ENCODE measurements at places on chromosomes 4 and X. TPM values are rescaled to one million over a fixed set of nuclear protein-coding genes. Genes with fewer than 3 reads are reported as not detected.

The XAGE1A gene
- not detected for total RNA-seq

GRCh38 chr4:152864361-152864760 lies 71.8 kb upstream of the FHDC1 start:
- no peaks in the 10 kb centered on the region for H3K27me3 ChIP-seq
- no peak for DNase-seq
- H3K4me3 ChIP-seq = no peak overlapping the region
- no peak overlapping the region for H3K27ac ChIP-seq
- peaks cover 25% of the 10 kb centered on the region for H3K36me3 ChIP-seq
- no peaks in the 10 kb centered on the region for H3K4me1 ChIP-seq

The ADH1B gene
- total RNA-seq = not detected

The NR0B1 gene
- total RNA-seq = 13.1 TPM

DNA sequence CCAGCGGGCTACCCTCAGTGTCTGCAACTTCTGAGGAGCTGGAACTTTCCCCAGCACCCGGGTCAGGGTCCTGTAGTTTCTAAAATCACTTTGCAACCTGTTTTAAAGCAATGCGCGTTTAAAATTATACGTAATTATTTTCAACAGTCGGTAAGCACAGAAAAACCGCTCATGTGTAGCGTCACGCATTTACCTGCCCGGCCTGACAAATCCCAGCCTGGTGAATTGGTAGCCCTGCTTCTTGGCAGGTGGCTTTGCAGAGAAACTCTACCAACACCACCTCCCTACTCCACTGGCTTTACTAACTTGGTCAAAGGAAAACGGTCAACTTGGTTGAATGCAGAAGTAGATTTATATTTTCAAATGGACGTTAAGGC lies 640 bp downstream of the BANK1 start:
- no peak overlapping the region for H3K4me3 ChIP-seq
- no peaks in the 10 kb centered on the region for H3K36me3 ChIP-seq
- H3K27ac ChIP-seq = no peak overlapping the region
- peaks cover 8% of the 10 kb centered on the region for H3K27me3 ChIP-seq
- no peaks in the 10 kb centered on the region for H3K4me1 ChIP-seq

The L1CAM gene
- total RNA-seq = 7.5 TPM

DNA sequence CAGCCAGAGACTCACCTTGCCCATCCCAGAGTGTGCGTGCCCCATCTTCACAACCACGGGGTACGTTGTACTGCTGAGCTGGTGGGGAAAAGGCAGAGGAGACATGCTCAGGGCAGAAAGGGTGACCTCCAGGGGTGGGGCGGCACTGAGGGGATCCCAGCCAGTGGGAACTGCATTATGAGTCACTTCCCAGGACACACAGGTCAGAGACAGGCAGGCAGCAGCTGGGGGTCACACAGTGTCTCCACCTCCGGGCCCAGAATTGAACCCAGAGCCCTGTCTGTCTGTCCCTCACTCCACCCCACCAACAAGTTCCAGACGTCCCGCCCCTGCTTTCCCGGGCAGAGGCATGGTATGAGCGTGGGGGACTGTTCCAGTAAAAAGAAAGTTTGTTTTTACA lies 4.8 kb upstream of the TIMP1 start:
- no peak overlapping the region for H3K27ac ChIP-seq
- no peak overlapping the region for H3K4me3 ChIP-seq
- no peaks in the 10 kb centered on the region for H3K27me3 ChIP-seq
- no peaks in the 10 kb centered on the region for H3K4me1 ChIP-seq
- no peak for DNase-seq

The C4orf36 gene
- 2.2 TPM for total RNA-seq

DNA sequence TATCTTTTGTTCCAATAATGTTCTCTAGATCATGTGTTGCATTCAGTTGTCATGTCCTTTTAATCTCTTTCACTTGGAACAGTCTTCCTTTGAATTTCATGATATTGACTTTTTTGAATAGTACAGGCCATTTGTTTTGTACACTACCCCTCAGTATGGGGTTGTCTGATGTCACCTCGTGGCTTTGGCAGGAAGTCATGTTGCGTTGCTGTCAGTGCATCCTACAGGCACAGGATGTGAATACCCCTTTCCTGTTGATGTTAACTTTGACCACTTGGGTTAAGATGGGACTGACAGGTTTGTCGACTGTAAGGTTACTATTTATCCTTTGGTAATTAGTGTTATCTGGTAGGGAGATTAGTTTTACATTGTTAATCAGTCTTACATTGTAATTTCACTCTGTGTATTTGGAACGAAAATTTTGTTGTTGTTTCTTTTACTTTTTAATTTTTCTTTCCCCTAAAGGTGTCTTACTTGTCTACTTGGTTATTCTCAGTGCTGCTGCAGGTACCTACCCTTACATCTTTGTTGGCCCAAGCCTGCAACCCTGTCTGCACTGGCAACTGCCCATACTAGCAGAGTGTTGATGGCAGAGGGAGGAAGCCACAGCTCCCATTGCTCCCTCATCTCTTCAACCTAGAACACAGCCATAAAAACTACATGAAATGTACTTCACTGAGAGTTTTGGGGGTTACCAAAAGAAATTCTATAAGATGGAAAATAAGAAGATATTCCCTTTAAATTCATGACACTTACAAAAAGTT lies 14.7 kb upstream of the ATP8A1 start:
- no peaks in the 10 kb centered on the region for H3K36me3 ChIP-seq
- no peak for DNase-seq
- H3K4me1 ChIP-seq = no peaks in the 10 kb centered on the region
- H3K27ac ChIP-seq = no peak overlapping the region

DNA sequence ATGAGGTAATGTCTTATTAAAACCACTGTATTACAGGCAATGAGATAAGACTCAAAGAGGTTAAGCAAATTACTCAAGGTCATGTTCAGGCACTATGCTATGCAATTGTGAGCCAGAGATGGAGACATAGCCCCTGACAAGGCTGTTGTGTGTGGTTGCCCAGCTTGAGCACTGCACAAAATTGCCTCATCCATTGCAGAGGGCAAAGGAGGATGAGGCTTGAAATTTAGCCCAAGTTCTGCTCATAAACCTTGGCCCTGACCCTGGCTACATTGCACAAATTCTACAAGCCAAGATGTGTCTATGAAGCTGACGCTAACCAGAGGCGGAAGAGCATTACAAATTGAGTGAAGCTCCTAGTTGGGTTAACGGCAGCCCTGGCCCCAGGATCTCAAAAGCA lies 65.6 kb upstream of the PGM2 start:
- H3K4me1 ChIP-seq = no peaks in the 10 kb centered on the region
- no peaks in the 10 kb centered on the region for H3K27me3 ChIP-seq
- H3K4me3 ChIP-seq = no peak overlapping the region

DNA sequence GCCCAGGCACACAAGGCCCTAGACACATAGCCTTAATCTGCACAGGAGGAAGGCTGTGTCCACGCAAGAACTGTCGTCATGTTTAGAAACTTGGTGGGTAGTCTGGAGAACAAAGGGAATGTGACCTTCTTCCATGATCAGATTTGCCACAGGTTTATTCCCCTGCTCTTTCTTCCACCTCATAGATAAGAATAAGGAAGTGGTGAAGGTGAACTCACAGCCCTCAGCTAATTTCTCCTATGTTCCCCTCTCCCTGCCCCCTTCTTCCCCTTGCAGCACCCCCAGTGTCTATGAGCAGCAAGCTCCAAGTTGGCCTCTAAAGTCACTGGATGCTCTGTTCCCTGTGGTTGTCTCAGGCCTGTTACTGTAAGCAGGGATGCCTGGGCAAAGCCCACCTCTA lies 39.8 kb upstream of the LAS1L start:
- DNase-seq = no peak
- H3K36me3 ChIP-seq = no peaks in the 10 kb centered on the region
- no peak overlapping the region for H3K27ac ChIP-seq

The COL4A6 gene
- total RNA-seq = 169 TPM

The NSDHL gene
- total RNA-seq = 34.8 TPM

DNA sequence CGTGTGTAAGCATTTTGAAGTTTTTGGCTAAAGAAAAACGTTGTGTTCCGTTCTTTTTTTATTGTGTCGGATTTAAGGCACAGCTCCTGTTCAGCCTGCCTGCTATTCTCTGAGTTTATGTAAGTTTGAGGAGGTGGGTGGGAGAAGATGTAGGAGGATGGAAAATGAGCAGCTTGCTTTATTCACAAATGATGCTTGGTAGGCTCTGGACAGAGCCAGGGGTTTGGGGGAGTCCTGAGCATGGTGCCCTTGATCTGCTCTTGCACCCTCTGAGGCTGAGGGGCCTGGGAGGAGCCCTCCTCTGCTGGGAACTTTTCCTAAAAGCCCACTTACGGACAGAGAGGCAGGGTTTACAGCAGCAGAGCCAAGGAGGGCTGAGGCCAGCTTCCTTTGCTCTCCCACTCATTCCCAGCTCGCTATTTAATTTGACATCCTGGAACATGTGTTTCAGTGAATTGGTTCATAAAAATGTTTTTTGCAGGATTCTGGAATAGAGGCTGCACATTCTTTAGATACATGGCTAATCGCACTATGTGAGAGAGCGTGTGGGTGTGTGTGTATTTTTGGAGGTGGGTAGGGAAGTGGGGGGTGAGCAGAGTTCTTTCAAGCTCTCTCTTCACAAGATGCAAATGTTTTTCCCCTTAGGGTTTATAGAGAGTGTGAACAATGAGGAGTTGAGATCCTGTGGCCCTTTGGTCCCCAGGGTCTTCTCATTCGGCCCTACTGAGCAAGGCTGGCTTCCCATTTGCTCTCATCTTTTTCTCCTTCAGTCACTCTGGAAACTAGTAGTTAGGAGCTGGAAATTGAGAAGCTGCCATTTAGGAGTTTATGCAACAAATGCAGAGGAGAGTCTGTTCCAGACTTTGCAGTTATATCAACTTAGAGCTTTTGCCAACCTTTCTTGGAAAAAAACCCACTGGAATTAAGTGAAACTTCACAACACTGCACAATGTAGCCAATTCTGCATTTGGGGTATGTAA lies 32.1 kb downstream of the TMEM131L start:
- no peak overlapping the region for H3K4me3 ChIP-seq
- H3K27me3 ChIP-seq = no peaks in the 10 kb centered on the region
- DNase-seq = no peak
- H3K4me1 ChIP-seq = no peaks in the 10 kb centered on the region
- no peaks in the 10 kb centered on the region for H3K36me3 ChIP-seq
- H3K27ac ChIP-seq = peak overlapping the region; percentile 52

DNA sequence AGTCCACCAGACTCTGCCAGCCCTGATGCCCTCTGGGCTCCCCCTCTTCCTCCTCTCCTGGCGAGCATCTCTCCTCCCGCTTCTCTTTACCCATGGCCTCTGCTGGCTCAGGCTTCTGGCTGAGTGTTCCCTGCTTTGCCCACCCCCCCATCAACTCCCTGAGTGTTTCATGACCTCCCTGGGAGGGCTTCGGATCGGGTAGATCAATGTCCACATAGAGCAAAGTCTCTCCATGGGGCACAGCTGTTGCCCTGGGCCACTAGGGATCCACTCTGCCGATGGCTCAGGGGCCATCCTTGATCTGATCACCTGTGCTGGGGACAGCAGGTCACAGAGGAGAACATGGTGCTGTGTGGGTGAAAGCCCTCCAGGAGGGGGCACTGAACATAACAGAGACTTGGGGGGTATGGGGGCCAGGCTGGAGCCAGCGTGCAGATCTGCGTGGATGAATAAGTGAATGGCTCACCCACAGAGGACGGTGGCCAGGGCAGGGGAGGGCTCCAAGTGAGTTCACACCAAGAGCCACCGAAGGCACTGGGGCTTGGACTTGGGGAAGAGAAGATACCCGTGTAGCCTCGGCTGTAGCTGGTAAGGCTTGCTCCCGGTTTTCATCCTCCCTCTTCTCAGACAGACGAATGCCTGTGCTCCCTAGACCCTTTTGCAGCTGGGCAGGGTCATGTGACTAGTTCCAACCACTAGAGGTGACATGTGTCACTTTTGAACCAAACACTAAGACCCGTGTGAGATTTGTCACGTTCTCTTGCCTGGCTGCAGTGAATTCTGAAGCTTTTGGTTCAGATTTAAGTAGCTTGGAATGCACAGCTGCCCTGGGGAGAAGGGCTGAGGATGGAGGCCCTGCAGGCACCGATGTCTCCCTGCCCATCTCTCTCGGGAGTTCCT lies 23.2 kb upstream of the AFAP1 start:
- no peaks in the 10 kb centered on the region for H3K27me3 ChIP-seq
- no peak for DNase-seq
- H3K27ac ChIP-seq = no peak overlapping the region
- H3K36me3 ChIP-seq = no peaks in the 10 kb centered on the region
- H3K4me3 ChIP-seq = no peak overlapping the region

GRCh38 chr4:127642169-127642568 lies 9.4 kb downstream of the INTU start:
- no peak overlapping the region for H3K27ac ChIP-seq
- no peaks in the 10 kb centered on the region for H3K4me1 ChIP-seq
- peaks cover 29% of the 10 kb centered on the region for H3K36me3 ChIP-seq
- no peaks in the 10 kb centered on the region for H3K27me3 ChIP-seq

The FRAS1 gene
- total RNA-seq = 78.3 TPM

DNA sequence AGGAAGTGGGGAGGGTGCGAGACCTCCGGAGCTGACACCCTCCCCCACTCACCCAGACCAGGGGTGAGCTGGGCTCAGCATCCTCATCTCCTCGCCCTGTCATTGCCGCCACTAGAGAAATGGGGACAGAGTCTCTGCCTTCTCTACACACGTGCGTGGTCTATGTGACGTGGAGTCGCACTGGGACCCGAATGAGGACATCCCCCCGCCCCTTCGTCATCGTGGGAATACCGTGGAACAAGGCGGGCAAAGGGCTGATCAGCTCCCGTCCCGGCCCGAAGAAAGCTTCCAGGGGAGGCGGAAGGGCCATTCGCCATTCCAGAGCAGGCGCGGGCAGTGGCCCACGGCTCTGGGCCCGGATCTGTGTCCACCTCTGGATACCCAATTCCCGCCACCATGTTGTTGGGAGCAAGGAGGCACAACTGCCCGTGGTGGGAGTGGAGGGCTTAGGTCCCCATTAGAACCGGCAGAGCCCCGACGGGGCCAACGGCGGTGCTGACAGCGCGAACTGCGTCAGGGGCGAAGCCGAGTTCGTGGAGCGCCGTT lies 12.0 kb downstream of the HMX1 start:
- H3K4me1 ChIP-seq = no peaks in the 10 kb centered on the region
- H3K27ac ChIP-seq = no peak overlapping the region
- no peak overlapping the region for H3K4me3 ChIP-seq
- H3K27me3 ChIP-seq = peaks cover 99% of the 10 kb centered on the region

The RPGR gene
- 12.3 TPM for total RNA-seq

- H3K4me3 ChIP-seq = no peak overlapping the region
- no peaks in the 10 kb centered on the region for H3K27me3 ChIP-seq
- no peak for DNase-seq
- H3K27ac ChIP-seq = no peak overlapping the region
These were observed 148.1 kb upstream of the EOLA2 start for GRCh38 chrX:150086371-150086770.
